NCI-H2081 treated with DMSO at 0.1 percent for 48 hours (cell line): ENCODE measurements at places on chromosomes 2 and 18.
A peak's percentile ranks its signal among the peaks of the same experiment; 100 is the strongest.

GRCh38 chr2:45902380-45902779 lies 250.9 kb downstream of the PRKCE start:
- DNase-seq: no peak

DNA sequence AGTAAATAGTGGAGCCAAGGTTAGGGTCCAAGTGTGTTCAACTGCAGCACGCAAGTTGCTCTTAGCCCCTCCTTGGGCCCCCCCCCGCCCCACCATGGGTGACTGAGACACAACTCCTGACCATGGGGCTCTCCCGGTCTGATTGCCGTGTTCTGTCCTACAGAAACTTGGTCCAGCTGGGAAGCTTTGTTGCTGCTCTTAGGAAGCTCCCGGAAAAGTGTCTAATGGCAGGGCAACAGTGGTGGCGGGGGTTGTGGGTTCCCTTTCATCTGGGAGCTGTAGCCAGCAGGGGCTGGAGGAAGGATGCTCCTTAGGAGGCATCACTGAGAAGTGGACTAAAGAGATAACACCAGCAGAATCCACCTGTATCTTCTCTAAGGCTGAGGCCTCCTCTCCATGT lies 111.1 kb downstream of the CYP26B1 start:
- no peak for DNase-seq

DNA sequence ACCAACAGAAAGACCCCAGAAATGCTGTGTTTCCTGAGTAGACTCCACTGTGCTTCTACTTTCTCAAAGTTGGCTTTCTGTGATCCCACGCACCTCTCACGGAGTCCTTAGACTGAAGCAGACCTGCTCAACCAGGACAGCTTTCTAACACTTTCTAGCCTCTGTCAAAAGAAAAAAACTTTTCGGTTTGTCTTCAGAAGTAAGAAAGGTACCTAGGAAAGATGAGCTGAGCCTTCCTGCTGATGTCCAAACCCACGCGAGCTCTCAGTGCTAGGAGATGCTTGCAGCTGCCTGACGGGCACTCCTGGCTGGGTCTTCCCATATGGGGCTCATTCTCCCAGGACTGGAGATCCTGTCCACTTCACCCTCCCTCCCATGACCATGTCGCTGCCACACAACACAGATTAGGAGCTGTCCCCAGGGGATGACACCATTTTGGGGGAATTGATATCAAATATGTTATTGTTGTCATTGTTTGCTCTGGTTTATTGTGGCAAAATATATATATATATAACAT lies 49.2 kb upstream of the DAPL1 start:
- no peak for DNase-seq

- DNase-seq: peak; percentile 50
Observed at GRCh38 chr2:40466935-40467572, 15.2 kb upstream of the SLC8A1 start.
